Right kidney (tissue), 9 donors: ENCODE measurements at places on chromosomes 2 and 18.

DNA sequence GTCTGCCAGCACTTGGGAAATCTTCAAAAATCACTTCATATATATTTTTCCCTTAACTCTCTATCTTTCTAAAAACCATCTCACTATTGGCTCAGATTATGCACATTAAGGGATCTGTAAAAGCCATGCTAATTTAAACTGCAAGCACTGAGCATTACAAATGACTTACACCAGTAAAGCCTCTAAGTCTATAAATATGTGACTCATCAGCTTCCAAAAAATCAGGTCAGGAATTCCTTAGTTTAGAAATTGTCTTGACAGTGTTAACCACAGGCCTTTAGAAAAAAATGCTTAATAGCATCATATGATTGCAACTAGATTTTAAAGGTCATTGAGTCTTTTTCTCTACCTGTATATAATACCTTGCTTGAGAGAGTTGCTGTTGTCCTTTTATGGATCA, 1113.6 kb upstream of the PIK3C3 start:
- DNase-seq = no peak

DNA sequence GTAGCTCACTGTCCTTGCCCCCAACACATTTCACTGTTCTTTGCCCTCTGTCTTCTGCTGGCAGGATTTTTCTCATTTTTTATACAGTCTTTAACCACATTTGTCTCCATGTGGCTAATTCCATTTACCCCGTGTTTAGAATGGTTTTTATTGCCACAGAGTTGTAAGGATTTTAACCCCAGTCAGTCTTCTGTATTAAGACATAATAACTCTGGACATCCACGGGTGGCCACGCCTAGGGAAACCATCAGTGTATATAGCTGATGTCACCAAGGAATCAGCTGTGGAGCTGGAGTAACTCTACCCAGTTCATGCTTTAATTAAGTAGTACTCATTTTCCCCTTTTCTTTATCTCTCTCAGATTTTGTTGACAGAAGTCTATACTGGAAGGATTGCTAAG, 139.8 kb downstream of the MAP4K4 start:
- no peak for DNase-seq

GRCh38 chr2:33212151-33212550, 264.3 kb upstream of the RASGRP3 start:
- no peak for DNase-seq

DNA sequence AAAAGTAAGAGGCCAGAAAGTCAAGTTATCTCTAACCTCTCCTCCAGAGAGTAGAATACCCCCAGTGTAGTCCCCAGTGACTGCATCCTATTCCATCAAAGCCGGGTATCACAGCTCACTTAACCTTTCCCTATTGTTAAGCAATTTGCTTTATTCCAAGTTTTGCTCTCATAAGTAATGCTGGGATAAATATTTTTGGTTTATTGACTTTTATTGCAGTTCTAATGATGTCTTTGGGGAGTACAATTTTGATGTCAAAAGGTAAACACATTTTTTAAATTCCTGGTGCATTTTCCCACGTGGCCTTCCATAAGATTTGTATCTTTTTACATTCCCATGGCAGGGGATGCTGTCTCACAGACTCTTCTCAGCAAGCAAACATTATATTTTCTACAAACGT, 43.3 kb downstream of the CMPK2 start:
- DNase-seq = no peak

- no peak for DNase-seq
Measured at GRCh38 chr2:185802926-185803325, 64.3 kb downstream of the FSIP2 start.
